ENCODE measurements at places on chromosomes 4 and X.

DNA sequence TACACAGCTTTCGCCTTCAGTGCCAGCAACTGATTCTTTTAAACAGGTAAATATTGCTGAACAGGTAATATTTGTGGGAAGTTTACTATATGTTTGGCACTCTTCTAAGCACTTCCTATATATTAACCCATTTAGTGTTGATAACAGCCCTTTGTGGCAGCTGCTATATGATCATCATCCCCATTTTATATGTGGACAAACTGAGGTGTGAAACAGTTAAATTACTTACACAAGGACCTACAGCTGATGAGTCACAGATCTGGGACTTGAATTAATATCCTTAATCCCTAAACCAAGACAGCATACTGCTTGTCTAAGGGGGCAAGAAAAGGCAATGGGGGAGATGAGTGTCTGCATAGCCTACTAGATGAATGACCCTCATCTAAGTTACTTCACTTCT is 2.9 kb downstream of the SMIM20 start:
- DNase-seq, result no peak

GRCh38 chrX:3599802-3600430 is 113.5 kb downstream of the PRKX start:
- DNase-seq, result peak; percentile 39

GRCh38 chr4:101050837-101051205 is 296.5 kb downstream of the PPP3CA start:
- DNase-seq, result no peak

DNA sequence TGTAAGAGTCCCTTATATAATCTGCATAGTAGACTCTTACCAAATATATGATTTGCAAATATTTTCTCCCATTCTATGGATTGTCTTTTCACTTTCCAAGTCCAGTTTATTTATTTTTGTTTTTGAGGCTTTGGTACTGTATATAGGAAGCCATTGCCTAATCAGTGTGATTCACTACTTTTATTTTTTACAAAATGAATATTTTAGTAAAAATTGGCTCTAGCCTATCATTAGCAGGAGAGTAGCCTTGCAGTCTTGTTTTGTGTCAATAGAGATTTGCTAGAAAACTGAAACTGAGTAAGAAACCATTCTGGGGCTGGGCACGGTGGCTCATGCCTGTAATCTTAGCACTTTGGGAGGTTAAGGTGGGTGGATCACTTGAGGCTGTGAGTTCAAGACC is 199.9 kb upstream of the MAB21L2 start:
- peak; percentile 20 for DNase-seq

DNA sequence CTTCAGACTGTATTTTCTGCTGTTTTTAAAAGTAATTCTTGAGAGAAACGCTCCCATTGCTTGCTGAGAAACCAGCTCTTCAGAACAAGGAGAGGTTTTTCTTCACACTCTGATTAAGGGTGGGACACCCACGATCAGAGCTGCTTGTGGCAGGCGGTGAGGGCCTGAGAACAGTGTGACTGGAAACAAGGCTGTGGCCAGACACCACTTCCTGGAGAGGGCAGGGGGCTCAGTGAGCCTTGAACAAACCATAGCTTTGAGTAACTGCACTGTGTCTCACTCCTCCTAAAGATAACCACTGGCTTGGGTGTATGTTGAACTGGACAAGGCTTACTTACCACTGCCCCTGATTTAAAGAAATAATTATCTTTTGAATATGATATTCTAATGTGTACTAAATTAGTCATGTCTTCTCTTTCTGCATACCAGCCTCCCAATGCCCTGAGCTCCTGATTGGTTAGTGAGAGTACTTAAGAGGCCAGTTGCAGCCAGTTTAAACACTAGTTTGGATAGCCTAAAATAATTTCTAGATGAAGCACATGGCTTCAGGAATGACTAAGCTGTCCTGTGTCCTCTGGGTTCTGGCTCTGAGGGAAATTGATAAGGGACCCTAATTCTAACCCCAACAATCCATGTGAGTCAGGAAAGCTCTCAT is 3.7 kb upstream of the GPR82 start:
- DNase-seq, result no peak

Data from fibroblast of skin of right quadriceps (primary cell).